ENCODE measurements at places on chromosomes 3 and 15.

- no peak for DNase-seq
These were observed 9.6 kb upstream of the PSMD2 start for GRCh38 chr3:184289426-184289938.

DNA sequence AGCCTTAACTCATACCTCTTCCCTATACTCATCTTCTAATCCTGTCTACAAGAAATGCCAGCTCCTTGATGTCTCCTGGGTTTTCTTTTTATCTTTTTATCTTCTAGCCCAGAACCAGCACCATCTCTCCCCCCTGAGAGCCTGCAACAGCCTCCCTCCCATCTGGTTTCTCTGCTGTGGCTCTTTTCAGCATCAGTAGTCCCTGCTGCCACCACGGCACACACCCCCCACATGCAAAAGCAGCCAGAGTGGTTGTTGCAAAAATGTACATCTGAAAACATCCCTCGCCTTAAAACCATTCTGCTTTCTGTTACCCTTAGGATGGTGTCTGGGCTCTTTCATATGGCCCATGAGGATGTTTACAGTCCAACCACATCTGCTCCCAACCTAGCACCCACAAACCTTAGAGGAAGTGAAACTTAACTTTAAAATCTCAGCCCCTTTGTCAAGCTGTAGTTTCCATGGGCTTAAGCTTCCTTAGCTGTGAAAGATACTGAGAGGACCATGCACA is 775 bp downstream of the TTC21A start:
- DNase-seq: no peak

- DNase-seq: no peak
These were observed 18.4 kb downstream of the PRKCI start for GRCh38 chr3:170240671-170241070.

- no peak for DNase-seq
These were observed 36.9 kb downstream of the PLS1 start for GRCh38 chr3:142633073-142633472.

DNA sequence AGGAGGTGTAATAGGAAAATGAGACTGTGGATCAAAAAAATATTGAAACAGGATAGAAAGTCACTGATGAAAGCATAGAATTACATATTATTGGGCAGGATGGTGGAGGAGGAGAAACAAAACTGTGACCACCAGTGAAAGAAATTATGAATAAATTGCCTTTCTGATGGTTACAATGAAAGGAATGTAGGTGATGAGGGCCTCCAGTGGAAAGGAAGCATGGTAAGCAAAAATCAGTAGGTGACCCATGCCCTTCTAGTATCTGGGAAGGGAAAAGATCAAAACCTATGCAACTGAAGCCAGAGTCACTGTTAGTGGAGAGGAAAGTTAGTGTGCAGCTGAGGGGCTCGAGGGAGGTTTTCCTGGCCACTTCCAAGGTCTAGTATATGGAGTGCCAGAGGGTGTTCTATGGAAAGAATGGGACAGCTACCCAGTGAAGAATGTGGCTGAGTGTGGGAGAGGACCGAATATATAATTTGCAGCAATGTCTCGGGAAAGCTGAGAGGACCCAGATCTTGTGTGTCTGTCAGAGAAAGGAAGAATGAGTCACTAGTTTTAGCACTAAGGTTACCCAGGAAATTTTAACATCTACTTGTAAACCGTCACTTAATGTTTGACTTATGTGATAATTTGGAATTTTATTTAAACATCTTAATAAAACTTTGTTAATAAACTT is 146.2 kb downstream of the NFKBIZ start:
- DNase-seq: no peak

- DNase-seq: no peak
These were observed 93.4 kb downstream of the LRRK1 start for GRCh38 chr15:101012326-101013200.

DNA sequence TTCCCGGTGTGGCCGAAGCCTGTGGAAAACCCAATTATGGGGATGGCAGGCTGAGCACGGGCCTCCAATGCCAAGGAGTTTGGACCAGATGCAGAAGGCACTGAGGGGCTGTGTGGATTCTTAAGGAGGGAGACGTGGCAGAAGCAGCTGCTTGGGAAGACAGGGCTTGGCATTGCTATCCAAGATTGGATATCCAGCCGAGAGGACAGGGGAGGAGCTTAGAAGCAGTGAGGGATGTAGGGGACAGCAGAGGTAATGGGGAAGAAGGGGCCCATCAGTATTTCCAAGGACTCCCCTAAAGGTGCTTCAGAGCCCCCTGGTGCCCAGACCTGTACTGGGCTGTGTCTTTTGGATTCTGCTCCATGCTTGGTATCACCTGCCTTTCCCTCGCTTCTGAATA is 112.8 kb upstream of the TLE3 start:
- no peak for DNase-seq

DNA sequence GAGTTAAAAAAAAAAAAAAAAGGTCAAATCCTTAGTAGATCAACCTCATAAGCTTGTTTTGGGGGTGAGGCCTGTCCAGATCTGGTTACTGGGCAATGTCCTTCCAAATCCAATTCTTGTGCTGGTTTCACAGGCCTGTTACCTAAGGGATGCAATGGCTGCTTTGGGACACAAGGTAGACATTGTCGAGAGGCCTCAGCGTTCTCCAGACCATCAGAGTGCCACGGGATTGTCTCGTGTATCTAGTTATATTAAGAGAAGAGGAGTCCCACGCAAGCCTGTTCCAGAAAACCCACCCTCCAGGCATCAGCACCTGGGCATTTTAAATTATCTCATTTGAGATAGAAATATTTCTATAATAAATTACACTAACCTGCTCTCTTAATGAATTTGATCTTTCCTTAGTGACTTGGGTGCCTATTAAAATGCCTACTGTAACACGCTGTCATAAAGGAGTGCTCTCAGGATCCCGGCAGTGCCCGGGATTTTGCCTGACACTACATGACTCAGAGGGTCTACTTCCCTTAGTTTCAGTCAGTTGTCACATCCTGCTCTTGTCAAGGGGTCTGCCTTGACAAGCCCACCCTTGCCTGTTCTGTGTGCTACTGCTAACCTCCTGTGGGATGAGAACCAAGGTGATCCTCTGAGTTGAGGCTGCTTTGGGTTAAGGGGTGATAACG is 116.0 kb downstream of the LIPC start:
- DNase-seq: no peak

DNA sequence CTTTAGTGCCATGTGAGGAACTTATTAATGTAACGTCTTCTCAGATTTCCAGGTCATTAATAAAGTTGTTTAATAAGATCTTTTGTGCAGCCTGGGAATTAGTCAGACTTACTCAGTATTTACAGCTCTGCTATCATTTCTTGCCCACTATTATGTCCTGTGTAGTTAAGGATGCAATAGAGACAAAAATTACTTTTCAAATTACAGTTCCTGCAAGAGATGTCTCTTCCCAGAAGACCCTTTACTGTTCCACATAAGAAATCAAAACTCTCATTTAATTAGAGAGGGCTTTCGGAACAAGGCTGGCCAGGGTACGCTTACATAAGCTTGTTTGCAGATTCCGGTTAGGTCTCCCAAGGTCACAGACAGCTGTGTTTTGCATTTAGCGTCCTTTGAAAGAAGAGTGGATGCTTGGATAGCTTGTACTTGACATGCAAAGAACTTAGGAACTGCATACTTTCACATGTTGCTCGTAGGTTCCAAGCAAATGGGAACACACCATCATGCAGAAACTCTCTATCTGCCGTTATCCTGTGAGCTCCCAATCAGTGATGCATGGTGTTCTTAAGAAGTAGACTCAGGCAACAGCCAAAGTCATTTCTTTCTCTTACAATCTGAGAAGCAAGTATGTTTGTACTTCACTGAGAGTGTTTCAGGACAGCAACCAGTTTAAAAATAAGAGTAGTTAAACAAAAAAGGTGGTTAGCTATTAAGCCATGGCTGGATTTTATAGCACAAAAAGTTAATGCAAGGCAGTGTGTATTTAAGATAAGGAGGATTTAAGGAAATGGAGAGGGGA is 37.4 kb downstream of the FILIP1L start:
- DNase-seq: no peak

- no peak for DNase-seq
These were observed 277.8 kb downstream of the CD47 start for GRCh38 chr3:107813026-107813425.

DNA sequence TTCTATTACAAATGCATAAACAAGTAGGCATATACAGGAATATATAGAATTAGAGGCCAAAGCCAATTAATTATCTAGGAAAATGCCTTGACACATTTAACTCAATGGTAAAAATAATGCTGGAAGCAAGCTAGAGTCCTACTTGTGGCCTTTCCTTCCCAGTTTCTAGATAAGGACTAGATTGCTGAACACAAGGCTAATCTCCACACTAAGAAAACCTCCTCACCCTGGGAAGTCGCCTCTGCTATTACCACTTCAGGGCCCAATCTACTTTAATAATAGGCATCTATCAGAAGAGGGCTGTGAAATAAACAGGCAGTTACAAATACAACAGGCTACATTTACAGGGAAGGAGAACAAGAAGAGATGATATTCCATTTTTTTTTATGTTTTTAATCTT is 80.5 kb upstream of the PRICKLE2 start:
- no peak for DNase-seq

DNA sequence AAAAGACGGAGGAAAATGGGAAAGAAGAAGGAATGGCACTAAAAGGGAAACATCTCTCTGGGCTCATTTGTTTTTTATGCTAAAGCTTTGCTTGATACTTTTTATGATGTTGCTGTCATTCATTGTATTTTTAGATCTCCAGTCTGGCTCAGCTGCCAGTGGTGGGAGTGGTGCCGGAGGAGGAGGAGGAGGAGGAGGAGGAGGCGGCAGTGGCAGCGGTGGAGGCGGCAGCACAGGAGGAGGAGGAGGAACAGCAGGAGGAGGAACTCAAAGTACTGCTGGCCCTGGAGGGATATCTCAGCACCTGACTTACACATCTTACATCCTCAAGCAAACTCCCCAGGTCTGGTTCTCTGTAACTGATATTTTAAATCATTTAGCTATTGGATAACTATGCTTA is 49.6 kb downstream of the MAP6D1 start:
- no peak for DNase-seq

- no peak for DNase-seq
These were observed 369.4 kb downstream of the MAGI1 start for GRCh38 chr3:65669163-65669875.

DNA sequence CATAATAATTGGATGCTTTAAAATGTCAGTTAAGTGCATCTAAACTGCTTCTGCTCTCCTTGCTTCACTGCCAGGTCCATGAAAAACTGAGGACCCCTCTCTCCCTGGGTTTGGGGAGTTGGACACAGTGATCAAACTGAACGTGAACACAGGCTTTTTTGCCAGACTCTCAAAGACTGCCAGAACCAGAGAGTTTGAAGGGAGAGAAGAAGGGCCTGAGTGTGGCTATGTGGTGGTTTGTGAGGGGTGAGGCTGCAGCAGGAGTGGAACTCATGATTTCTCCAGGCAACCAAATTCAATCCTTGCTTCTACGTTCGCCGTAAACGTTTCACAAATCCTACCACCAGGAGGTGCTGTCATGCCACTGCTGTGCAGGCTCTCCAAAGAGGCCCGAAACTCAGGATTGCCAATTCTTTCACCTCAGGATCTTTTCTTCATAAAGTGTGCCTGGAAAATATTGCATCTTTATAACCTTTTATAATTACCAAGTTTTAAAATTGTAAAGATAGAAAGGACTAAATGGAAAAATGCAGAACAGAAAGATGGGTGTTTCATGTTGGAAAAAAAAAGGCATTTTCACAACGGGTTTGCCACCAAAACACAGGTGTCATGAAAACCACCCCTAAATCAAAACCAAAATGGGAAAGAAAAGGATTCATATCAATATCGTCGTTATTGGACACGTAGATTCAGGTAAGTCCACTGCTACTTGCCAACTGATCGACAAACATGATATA is 19.7 kb downstream of the TM4SF4 start:
- peak; percentile 57 for DNase-seq

DNA sequence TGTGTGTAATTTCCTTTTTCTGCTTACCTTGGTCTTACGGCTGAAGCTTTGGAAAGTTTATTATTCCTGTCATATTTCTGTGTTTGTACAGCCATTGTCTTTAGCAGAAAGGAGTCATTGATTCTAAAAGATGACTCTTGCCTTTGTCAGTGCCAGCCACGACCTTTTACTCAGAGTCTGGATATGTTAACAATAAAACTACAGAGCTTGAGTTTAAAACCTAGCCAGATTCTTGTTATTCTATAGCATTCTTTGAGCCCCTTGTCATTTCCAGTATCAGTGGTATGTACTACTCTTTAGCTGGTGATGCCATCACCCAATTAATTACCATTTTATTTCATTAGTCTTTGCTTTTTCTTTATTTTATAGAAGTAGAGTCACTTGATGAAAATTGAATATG is 142.4 kb downstream of the TCF12 start:
- DNase-seq: no peak

DNA sequence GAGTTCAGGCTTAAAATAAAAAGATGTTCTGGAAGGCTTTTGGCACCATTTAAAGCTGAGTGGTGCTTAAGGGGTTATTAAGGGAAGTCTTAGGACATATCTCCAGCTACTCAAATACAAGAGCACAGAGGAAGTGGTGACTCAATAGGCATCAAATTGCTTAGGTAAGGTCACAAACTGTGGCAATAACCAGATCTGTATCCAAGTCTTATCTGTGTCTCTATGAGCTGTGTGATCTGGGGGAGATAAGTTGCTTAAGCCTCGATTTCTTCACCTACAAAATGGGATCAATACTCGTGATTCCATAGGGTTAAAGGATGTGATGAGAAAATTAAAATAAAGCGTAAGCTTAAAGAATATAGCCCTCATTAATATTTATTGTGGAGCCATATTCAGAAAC is 7.6 kb downstream of the HDC start:
- DNase-seq: no peak

GRCh38 chr3:60743631-60744164 is 507.6 kb downstream of the FHIT start:
- DNase-seq: peak; percentile 41

DNA sequence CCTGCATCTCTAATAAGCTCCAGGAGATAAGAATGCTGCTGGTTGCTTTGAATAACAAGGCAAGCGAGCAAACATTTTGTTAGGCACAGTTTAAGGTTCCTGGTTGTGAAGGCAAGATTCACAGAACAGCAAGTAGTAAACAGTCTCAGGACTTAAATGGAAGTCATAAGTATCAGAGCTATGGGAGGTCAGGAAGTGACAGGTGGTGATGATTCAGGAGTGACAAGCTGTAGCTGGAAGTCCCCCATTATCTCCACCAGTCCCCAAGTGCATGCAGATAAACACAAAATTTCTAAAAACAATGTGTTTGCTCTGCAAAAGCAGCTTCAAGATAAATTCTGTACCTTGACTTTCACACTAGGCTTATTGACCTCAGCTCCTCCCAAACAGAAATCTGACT is 3.3 kb downstream of the FETUB start:
- DNase-seq: no peak

GRCh38 chr3:62035402-62036057 is 337.8 kb downstream of the FEZF2 start:
- no peak for DNase-seq

- DNase-seq: no peak
These were observed 62.7 kb downstream of the PXYLP1 start for GRCh38 chr3:141294301-141294700.

- DNase-seq: no peak
These were observed 802.6 kb upstream of the ALCAM start for GRCh38 chr3:104564045-104564643.

GRCh38 chr15:62706317-62706716 is 336.2 kb upstream of the TPM1 start:
- no peak for DNase-seq
